ENCODE measurements at places on chromosomes 6 and 20.

DNA sequence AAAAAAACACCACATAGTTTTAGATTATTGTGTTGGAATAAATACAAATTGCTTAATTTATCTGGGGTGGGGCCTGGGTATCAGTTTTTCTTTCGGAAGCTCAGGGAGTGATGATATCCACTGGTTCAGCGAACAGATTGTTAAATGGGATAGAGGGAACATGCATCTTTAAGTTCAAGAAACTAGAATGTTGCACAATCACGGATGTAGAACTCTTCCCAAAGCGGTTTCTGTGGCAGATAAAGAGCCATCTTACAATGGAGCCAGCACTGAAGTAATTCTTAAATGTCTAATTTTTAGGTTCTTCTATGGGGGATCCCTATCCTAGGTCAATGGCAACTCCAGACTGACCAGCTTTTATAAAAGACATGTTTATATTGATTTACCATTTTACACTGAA lies 9.7 kb upstream of the RMND1 start:
- no peak for DNase-seq

DNA sequence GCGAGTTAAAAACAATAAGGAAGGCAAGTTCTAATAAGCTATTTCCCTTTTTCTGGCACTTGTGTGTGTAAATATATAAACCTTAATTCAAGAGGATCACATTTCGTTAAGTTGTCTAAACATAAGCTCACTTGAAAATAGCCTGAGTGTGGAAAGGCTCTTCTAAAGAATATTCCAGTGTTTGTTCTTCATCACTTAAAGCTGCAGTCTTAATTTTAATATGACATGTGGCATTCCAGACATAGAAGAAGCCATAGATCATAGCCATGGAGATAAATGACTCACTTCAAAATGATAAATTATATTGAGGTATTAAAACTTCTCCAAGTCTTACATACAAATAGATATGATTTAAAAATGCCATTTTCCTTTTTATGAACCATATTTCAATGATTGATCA lies 42.1 kb downstream of the IYD start:
- peak; percentile 14 for DNase-seq

GRCh38 chr6:157312757-157313156 lies 10.6 kb downstream of the TMEM242 start:
- no peak for DNase-seq

DNA sequence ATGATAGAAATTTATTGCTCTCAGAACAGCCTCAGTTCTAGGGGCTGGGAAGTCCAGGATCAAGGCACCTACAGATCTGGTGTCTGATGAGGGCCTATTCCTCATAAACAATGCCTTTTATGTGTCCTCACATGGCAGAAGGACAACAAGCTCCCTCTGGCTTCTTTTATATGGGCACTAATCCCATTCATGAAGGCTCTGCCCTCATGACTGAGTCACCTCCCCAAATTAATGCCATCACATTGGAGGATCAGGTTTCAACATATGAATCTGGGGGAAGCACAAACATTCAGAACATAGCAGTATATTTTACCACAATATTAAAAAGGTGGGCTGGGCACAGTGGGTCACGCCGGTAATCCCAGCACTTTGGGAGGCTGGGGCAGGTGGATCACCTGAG lies 58.5 kb upstream of the CCN6 start:
- peak; percentile 73 for DNase-seq

DNA sequence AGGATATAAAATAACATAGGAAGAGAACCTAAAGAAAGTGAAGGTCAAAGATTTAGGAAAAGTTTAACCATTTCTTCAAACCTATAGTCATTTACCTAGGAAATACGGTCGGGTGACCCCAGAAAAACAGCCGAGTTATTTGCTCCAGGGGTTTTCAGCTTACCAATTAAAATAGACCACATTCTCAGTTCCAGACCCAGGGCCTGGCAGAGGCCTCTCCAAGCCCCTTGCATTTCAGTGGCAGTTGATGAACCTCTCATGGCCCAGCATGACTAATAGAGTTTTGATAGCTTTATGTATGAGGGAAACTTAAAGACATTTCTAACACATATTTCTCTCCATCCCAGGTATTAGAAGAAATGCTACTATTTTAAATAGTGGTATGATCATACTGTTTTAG lies 113.5 kb downstream of the OGFRL1 start:
- DNase-seq, result no peak

DNA sequence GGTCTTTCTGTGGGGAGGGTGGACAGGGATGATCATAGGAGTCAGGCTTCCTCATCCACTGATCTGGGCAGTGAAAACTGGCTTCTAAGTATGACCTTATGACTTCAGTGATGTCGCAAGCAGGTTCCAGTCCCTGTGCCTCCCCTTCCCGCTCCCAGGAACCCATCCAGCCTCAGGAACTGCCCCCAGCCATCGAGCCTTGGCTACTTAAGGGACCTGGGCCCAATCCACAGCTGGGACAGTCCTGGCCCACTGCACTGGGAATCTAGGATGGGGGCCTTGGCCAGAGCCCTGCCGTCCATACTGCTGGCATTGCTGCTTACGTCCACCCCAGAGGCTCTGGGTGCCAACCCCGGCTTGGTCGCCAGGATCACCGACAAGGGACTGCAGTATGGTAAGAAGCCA lies at the start of gene LBP:
LBP (plus strand) TSS at position 236 of the 405 bp plus-strand sequence; CDS start at position 271, 35 bp downstream.
- DNase-seq, result no peak

DNA sequence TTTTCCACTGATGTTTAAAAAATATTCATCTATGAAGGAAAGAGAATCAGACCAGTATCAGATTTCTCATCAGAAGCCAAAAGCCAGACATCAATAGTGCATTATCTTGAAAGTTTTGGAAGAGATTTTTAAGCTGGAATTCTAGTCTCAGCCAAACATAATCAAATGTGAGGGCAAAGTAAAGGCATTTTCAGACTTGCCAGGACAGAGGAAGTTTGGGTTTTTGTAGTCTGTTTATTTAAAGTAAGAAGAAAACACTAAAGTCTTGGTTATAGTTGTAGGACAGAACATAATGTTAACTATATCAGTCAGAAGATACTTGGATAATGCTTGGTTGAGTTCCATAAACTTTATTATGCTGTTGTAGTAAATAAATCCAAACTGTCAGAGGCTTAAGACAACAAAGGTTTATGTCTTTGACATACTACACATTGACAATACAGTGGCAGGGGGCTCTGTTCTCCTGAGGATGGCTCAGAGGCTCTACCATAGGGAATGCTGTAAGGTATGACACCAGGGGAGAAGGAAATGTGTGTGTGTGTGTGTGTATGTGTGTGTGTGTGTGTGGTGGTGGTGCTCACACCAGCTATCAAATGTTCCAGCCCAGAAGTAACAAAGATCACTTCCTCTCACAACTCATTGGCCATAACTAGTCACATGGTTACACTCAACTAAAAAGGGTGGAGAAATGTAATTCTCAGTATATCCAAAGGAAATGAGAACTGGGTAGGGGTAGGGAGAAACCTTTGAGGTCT lies 26.7 kb upstream of the YWHAB start:
- no peak for DNase-seq

DNA sequence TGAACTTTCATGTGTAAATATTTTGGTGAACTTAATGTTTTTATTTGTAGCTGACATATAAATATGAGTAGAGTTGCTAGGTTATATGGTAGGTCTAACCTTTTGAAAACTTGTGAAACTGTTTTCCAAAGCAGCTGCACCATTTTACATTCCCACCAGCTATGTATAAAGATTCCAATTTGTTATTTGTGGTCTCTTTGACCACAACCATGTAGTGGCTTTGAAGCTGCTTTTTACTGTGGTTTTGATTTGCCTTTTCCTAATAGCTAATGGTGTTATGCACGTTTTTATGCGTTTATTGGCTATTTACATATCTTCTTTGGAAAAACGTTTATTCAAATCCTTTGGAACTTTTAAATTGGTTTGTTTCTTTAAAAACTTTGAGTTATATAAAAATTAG lies 10.3 kb downstream of the CST3 start:
- no peak for DNase-seq

DNA sequence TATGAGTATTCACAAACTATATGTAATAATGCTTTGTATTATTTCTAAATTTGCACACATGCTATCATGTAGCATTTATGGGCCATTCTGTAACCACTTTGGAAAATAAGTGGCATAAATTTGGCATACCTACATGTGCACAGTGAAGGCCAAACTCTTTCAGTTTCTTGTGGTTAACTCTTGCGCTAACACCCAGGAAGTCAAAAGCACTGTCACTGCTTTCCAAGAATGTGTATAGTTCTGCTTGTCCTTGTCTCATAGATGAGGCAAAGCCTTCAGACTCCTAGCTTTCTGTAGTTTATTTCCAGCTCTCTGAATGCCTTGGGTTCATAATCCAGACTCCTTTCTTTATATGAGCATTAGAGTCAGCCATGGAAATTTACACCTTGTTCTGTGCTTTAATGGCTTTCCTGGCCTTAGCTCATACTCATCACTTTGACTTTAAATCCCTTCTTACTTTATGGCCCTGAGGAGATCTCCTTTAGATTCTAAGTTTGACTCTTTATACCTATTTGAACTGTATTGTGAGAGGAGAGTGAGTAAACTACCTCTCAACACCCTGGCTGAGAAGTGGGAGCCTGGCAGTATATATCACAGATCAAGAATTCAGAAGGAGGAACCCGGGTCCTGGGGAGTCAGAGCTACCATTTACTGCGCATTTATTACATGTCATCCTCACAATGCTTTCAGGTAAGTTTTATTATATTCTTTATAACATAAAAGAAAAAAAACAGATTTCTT lies 949 bp upstream of the SLC17A3 start:
- no peak for DNase-seq

GRCh38 chr6:91420243-91420642 lies 833.4 kb upstream of the MAP3K7 start:
- DNase-seq, result no peak

DNA sequence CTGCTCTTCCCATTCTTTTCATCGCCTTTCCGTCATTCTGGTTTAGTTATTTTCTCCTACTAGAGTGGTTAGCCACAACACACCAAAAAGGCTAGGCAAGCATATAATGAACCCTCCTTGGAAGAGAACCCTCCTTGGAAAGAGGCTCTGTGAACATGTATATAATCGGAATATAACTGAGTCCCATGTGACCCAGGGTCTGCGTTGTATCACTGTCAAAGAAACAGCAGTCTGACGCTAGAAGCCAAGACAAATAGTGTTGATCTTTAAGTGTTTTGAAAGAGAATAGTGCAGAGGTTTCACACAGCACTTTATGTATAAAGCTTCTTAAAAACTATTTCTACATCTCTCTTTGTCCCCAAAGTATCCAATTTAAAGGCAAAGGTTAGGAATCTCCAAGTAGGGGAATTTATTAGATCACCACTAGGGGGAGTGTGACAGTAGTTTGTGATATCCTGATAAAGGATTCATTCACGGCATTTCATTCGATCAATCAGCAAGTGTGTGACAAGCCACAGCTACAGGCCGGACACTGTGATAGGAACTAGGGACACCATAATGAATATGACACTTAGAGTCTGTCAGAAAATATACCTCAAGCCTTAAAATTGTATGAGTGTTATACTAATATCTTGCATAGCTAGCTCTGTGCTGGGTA lies 395.3 kb downstream of the CD109 start:
- peak; percentile 25 for DNase-seq

- no peak for DNase-seq
Observed at GRCh38 chr6:37802810-37803209, 16.7 kb upstream of the ZFAND3 start.

GRCh38 chr6:27545271-27546046 lies 72.6 kb upstream of the ZNF184 start:
- DNase-seq, result peak; percentile 45

GRCh38 chr6:16388488-16388887 lies 150.1 kb downstream of the GMPR start:
- peak; percentile 74 for DNase-seq

GRCh38 chr20:8876366-8876765 lies 192.5 kb upstream of the PLCB4 start:
- no peak for DNase-seq

- no peak for DNase-seq
Observed at GRCh38 chr6:144119376-144119775, 24.0 kb upstream of the SF3B5 start.

GRCh38 chr6:100404051-100404450 lies 60.7 kb downstream of the SIM1 start:
- no peak for DNase-seq

DNA sequence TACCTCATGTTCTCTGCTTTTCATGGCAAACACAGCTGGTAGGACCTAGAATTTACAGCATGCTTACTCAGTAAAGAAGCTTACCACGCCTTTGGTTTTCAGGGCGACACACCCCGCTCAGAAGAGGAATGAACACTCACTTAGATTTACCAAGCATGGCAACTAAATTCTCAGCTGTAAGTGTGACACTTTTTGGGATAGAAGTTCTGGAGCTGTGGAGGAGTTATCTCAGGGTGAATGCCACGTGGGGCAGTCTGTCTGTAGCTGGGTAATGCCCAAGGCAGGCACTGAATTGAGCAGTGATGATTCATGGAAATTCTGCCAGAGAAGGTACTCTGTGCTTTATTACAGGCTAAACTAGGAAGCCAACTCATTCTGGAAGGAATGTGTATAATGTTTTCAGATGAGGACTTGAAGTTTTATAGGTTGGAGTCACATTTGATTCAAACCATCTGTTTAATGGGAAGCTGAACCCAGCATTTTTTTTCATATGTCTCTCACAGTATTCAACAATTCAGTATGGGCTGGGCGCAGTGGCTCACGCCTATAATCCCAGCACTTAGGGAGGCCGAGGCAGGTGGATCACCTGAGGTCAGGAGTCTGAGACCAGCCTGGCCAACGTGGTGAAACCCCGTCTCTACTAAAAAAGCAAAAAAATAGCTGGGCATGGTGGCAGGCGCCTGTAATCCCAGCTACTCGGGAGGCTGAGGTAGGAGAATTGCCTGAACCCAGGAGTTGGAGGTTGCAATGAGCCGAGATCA lies 3.5 kb upstream of the PRIM2 start:
- peak; percentile 99 for DNase-seq

DNA sequence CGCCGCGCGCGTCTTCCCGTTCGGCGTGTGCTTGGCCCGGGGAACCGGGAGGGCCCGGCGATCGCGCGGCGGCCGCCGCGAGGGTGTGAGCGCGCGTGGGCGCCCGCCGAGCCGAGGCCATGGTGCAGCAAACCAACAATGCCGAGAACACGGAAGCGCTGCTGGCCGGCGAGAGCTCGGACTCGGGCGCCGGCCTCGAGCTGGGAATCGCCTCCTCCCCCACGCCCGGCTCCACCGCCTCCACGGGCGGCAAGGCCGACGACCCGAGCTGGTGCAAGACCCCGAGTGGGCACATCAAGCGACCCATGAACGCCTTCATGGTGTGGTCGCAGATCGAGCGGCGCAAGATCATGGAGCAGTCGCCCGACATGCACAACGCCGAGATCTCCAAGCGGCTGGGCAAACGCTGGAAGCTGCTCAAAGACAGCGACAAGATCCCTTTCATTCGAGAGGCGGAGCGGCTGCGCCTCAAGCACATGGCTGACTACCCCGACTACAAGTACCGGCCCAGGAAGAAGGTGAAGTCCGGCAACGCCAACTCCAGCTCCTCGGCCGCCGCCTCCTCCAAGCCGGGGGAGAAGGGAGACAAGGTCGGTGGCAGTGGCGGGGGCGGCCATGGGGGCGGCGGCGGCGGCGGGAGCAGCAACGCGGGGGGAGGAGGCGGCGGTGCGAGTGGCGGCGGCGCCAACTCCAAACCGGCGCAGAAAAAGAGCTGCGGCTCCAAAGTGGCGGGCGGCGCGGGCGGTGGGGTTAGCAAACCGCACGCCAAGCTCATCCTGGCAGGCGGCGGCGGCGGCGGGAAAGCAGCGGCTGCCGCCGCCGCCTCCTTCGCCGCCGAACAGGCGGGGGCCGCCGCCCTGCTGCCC lies 1.1 kb downstream of the SOX4 start:
- DNase-seq, result peak; percentile 55

- no peak for DNase-seq
Observed at GRCh38 chr6:120055071-120055470, 705.5 kb upstream of the MAN1A1 start.
